ENCODE measurements at places on chromosomes 1 and 21.

GRCh38 chr1:45647248-45648021 lies 23.6 kb upstream of the CCDC17 start:
- DNase-seq: no peak

- DNase-seq: no peak
Observed at GRCh38 chr1:151692226-151692625, 24.4 kb downstream of the CELF3 start.

GRCh38 chr1:209095627-209096595 lies 487.6 kb upstream of the CAMK1G start:
- no peak for DNase-seq

GRCh38 chr1:160171354-160171753 lies 19.0 kb upstream of the CASQ1 start:
- DNase-seq: no peak

GRCh38 chr1:231594749-231595148 lies 31.8 kb upstream of the DISC1 start:
- no peak for DNase-seq
